Fibroblast of skin of right quadriceps (primary cell): ENCODE measurements at places on chromosomes 13 and 19.

GRCh38 chr19:52234406-52234805 is 35.0 kb upstream of the ZNF766 start:
- no peak for DNase-seq

DNA sequence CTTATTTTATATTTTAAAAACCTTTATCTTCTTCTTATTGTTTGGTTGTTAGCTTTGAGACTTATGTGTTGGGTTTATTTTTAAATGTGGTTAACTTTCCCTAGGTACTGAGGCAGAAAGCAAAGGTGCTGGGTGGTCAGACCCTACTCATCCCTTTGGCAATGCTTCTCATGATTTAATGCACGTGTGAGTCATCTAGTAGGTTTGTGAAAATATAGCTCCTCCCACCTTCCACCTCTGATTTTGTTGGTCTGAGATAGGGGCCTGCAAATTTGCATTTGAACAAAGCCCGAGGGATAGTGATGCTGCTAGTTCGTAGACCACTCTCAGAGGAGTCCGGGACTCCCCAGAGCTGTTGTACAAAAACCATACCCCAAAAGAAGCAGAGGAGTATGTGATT is 771.3 kb upstream of the ARGLU1 start:
- peak; percentile 9 for DNase-seq

- no peak for DNase-seq
Observed at GRCh38 chr19:29056535-29056934, 156.4 kb downstream of the UQCRFS1 start.

- DNase-seq = peak; percentile 86
Observed at GRCh38 chr13:33218020-33218419, 67.5 kb downstream of the STARD13 start.

GRCh38 chr19:45528744-45529419 is 21.6 kb downstream of the VASP start:
- peak; percentile 39 for DNase-seq

- DNase-seq = peak; percentile 41
Observed at GRCh38 chr19:862581-863314, 3.3 kb downstream of the CFD start.

GRCh38 chr19:38506723-38507550 is 73.4 kb downstream of the RYR1 start:
- DNase-seq = peak; percentile 62

DNA sequence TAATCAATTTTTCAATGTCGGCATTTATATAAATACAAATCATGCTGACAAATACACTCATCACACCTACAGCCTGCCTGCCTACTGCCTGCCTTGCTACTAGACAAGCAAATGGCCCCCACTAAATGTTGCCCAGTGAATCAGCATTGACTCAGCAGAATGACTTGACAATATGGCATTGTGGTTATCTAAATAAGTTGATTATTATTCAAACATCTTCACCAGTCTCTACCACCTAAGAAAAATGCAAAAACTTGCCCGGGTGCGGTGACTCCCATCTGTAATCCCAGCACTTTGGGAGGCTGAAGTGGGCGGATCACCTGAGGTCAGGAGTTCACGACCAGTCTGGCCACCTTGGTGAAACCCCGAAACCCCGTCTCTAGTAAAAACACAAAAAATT is 296.1 kb downstream of the PCDH9 start:
- DNase-seq = peak; percentile 70
